Myocyte (in vitro differentiated cells): ENCODE measurements at places on chromosomes 3 and 15.

GRCh38 chr15:33104212-33104611 is 90.3 kb downstream of the FMN1 start:
- peak; percentile 79 for DNase-seq

DNA sequence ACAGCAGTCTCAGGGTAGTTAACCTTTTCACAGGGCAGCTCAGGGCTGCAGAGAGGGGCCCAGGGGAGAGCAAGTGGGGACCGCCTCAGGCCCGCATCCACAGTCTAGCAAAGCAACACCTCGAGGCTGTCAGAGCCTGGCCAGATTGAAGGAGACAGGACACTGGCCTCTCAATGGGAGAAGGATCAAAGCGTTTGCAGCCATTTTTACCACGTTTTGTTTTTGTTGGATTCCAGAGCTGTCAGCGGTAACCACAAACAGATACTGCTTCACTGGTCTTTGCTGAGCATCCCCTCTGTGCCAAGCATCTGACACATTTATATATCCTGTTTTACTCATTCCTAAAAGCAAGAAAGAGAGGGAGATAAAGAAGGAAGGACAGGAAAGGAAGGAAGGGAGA is 153.8 kb downstream of the SHQ1 start:
- DNase-seq = no peak

DNA sequence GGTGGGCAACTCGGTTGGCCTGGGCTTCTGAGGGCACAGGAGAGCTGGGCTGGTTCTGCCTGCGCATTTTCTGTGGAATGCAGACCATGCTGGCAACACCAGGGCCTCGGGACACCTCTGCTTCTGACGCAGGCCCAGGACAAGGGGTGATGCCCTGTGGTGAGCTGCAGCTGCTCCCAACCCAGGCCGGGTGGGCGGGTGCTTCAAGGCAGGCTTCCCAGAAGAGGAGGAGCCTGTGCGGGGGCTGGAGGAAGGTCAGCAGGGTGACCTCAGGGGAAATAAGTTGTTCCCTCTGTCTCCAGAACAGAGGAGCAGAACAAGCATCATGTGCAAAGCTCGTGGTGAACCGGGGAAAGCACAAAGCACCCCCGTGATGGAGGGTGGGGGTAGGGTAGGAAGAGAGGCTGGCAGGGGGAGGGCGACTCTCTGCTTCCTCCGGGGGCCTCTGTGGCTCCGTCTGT is 11.0 kb upstream of the PLXNA1 start:
- DNase-seq = peak; percentile 87

DNA sequence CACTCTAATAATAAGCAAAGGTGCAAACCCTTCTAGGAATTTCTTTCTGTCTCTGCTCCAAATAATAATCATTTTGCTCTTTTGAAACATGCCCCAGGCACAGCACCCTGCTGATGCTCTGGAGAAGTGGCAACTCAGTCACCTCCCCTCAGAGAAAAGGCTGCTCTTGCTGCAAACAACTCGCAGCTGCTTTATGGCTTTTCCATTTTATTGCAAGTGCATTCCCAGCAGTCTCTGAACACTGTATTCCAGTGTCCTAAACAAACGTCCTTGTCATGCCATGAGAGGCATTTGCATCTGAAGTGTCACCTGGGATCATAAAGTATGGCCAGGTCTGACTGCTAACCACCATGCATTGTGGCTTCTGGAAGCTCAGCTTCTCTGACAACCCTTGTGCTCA is 358.1 kb upstream of the TRIM42 start:
- DNase-seq = no peak
